Activated T-cell treated with anti-CD3 and anti-CD28 coated beads for 1 hour (primary cell): ENCODE measurements at places on chromosomes 12 and 14.
A peak's percentile ranks its signal among the peaks of the same experiment; 100 is the strongest.

DNA sequence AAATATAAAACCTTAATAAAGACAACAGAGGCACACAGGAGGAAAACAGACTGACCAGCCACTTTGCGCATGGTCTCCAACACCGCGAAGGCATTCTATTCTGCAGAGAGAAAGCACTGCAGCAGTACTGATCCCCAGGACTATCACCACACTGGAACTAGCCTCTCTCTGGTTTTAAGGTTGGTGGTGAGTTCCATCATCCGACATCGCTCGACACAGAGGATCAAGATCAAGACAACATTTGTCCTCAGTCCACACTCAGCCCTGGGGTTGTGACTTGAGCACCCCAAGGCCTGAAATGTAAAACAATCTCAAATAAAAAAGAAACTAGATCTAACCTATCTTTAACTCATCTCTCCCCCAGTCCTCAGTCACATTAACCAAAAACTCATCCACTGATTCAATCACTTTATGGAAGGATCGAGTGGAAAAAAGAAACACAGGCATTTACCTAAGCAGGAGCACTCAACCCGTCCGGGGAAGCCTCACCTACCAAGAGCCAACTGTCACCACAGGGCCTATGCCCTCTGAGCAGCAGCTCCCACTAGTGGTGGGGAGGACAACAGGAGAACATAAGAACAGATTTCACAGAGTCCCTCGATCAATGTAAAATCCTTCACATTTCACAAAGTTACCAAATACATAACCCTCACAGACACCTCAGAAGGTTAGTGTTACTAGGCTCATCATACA is 17.7 kb downstream of the STXBP6 start:
- no peak for DNase-seq

DNA sequence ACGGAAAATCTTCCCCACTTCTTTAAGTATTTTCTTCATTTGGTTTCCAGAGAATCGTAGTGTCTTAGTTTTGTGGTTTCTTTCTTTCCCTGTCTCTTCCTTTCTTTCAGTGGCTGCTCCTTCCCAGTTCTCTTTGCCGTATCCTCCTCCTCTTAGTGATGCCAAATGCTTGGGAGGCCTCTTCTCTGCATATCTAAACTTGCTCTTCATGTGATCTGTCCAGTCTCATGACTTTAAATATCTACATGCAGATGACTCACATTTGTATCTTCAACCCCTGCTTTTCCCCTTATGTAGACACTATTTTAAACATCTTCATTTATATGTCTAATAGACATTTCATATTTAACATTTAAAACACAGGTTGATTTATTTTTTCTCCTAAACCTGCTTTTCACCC is 149.2 kb downstream of the PTCSC3 start:
- no peak for DNase-seq

GRCh38 chr12:53579545-53579955 is 46.6 kb downstream of the ATF7 start:
- no peak for DNase-seq

GRCh38 chr12:123916729-123917128 is 55.9 kb downstream of the CCDC92 start:
- peak; percentile 33 for DNase-seq

DNA sequence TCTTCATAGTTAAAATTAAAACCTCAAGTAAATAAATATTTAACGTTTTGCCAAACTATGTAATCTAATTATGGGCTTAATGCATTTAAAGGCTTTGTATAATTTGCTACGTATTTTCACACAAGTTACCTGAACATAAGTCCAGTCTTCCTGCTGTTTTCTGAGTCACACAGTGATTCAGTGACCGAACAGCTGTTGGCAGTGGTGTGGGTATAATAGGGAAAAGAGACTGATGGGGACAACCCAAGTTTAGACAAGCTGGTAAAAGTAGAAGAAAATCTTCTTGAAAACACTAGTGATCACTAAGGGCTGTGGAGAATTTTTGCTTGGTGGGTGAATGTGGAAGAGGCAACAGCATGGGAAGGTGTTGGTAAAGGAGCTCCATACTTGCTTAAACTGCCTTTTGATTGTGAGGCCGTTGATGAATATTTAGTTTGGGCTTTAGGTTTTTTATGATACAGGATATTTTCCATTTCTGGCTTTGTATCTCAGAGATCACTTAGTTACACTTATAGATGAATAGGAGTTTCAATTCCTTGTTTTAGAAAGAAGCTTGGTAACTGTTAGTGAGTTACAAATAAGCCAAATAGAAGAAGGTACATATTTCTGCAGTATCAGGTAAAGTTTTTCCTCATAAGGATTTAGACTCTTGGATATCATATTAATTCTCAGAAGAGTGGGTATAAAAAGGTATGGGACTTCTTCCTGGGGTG is 23.9 kb downstream of the LRRK2 start:
- DNase-seq: no peak
